ENCODE measurements at places on chromosomes 3 and 15. TPM values are rescaled to one million over a fixed set of nuclear protein-coding genes. Genes with fewer than 3 reads are reported as not detected.
A peak's percentile ranks its signal among the peaks of the same experiment; 100 is the strongest.

WDR93 gene
- not detected for total RNA-seq

DNA sequence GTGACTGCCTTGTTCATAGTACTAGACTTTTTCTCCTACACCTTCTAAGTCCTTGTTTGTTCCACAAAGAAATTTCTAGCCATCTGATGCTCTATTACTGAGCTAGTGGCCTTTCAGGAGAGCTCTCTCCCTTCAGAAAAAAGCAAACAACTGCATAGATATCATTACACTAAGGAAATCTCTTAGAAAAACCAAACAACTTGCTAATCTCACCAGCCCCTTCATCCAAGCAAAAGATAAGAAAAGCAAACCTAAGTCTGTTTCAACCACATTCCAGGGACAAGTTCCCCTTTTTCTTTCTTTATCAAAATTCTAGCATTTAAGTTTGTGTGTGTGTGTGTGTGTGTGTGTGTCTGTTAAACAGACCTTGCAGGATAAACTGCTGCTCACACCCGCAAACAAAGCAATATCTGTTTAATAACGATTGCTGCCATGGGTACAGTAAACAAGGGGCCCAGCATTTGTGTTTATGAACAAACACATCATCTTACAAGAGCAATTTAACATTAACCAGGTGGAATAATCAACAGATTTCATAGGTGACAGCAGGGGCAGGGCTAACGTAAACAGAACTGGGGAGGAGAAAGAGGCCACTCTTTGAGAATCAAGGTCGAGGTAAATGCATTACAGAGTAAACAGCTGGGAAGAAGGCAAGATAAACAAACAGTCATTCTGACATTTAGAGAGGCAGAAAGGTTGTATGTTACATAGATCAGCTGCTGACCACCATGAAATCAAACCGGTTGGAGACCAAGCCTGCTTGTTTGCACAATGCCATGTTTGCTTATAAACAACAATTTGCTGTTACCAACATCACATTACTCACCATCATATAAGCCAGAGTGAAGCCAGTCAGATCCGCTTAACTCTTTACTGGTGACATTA lies 375.1 kb downstream of the FOXP1 start:
- DNase-seq: peak; percentile 65

DNA sequence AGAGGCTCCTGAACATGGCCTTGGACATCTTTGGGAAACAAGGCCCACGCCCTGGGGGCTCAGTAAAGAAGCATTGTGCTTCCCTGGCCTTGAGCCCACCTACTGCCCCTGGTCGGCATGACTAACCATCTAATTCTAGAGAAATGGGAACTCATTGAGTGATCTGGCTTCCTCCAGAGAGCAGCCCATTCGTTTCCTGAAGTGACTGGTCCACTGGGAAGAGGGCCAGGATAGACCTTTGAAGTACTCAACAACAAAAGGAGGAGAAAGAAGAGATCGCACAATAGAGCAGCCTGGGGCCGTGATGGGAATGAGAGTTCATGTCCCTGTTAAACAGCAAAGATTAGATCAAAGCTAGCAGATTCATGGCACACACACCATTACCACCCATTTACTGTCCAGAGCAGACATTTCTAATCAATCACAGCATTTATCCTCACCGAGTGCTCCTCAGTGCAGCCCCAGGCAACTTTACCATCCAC lies 514.4 kb upstream of the PROK2 start:
- peak; percentile 29 for DNase-seq

LRRC3B gene
- not detected for total RNA-seq

DNA sequence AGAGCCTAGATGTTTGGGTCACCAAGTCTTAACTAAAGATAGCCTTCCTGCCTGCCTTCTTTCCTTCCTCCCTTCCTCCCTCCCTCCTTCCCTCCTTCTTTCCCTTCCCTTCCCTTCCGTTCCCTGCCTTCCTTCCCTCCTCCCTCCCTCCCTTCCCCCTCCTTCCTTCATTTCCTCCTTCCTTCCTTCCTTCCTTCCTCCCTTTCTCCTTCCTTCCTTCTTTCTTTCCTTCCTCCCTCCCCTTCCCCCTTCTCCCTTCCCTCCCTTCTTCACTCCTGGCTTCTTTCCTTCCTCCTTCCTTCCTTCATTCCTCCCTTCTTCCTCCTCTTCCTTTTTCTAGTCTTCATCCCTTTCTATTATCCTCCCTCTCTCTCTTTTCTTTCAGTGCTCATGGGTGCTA lies 2.0 kb downstream of the DNAJB8 start:
- DNase-seq: no peak

- DNase-seq: no peak
These were observed 117.7 kb upstream of the PLCL2 start for GRCh38 chr3:16767006-16767405.

Measured in bronchial epithelial cell (primary cell).